HFFc6 (cell line): ENCODE measurements at places on chromosomes 2 and 18. TPM values are rescaled to one million over a fixed set of nuclear protein-coding genes. Genes with fewer than 3 reads are reported as not detected.

DNA sequence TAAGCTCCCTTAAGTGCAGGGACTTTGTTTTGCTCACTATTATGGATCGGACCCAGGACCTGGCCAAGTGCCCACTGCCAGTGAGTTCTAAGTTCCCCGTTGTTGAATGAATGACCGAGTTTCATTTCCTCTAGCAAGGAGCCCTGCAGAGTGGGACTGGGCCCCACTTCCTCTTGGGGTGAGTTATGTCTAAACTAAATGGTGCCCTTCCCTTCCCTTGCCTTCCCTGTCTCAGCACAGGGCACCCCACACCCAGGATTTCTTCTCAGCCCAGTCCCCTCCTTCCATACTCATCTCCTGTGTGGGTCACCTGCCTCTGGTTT, 195.3 kb upstream of the HS6ST1 start:
- H3K4me3 ChIP-seq, result no peak overlapping the region
- H3K36me3 ChIP-seq, result no peaks in the 10 kb centered on the region
- no peak overlapping the region for H3K27ac ChIP-seq
- H3K27me3 ChIP-seq, result peaks cover 10% of the 10 kb centered on the region
- H3K4me1 ChIP-seq, result peaks cover 13% of the 10 kb centered on the region

DNA sequence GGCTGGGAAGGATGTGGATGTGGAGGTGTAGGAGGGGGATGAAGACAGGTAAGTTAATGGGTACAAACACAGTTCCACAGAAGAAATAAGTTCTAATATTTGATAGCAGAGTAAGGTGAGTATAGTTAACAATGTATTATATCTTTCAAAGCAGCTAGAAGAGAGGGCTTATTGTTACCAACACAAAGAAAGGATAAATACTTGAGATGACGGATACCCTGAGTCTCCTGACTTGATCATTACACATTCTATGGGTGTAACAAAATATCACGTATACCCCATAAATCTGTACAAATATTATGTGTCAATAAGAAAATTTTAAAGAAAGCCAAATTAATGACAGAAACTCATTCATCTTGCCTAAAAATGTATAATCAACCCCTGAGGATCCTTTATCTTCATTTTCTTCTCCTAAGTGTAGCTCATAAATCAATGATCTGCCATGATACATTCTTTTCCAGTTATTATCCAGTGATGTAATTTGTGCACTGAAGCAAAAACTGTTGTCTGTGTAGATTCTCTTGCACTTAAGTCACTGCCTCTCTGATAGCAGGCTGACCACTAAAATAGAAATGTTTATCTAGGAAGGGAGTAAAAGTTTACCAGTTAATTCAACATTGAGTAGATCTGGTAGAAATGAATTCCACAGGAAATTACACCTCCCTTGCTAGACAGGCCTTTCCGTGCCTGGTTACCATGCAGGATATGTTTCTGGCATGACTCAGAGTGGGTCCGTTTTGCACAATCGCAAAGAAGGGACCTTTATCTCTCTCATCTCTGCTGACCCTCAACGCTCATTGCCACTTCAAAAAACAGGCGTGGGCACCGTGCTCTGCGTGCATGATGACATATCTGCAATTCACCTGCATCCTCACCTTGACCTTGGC, 249.7 kb upstream of the NCKAP5 start:
- peaks cover 90% of the 10 kb centered on the region for H3K4me1 ChIP-seq
- H3K27me3 ChIP-seq, result no peaks in the 10 kb centered on the region
- H3K27ac ChIP-seq, result peak overlapping the region; percentile 88
- DNase-seq, result peak; percentile 98
- peaks cover 7% of the 10 kb centered on the region for H3K36me3 ChIP-seq
- peak overlapping the region; percentile 63 for H3K4me3 ChIP-seq

DNA sequence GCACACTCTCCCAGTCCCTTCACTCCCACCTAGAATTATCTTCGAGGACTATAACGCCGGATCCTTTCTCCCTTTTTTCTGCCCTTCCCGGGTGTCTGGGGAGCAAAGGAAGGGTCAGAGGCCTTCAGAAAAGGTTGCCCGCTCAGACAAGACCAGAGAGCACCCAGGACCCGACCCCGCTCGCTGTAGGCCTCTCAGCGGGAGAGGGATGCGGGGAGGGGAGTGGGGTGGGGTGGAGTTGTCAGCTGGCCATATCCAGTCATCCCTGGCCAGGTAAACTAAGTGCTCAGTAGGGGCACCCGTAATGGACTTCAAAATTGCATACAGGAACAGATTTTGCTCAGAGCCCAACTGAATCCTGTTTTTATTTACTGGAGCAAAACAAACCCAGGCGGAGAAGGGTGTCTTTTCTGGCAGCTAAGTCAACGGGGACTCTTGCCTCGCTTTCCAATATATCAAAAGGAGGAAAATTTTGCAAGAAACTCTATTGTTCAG, 65.0 kb downstream of the NOL4 start:
- H3K4me3 ChIP-seq, result no peak overlapping the region
- H3K27me3 ChIP-seq, result peaks cover 2% of the 10 kb centered on the region; the same call in 1 of the 2 replicates
- no peak overlapping the region for H3K27ac ChIP-seq
- no peaks in the 10 kb centered on the region for H3K36me3 ChIP-seq
- DNase-seq, result no peak

DNA sequence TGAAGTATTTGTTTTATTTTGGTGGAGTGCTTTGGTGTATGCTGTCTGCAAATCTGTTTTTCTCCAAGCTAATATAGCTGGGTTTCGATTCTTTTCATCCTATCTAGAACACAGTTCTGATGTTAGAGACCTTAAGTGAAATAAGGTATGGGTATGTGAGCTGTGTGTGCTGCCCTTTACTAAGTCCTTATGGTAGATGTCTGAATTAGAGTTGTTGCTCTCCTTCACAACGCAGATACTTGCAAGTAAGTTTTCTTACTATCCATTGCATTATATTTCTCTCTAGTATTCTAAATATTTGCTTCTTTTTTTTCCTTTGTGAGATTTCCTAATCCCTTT, 38.6 kb downstream of the AGFG1 start:
- peak overlapping the region; percentile 37; the same call in 1 of the 2 replicates for H3K27ac ChIP-seq
- H3K4me3 ChIP-seq, result no peak overlapping the region
- peaks cover 90% of the 10 kb centered on the region for H3K4me1 ChIP-seq
- no peak for DNase-seq

- peak; percentile 52 for DNase-seq
- peaks cover 47% of the 10 kb centered on the region for H3K36me3 ChIP-seq
These were observed 12.8 kb downstream of the PSMD1 start for GRCh38 chr2:231069379-231070054.

ICOS gene
- not detected in 3 replicates for total RNA-seq
